Stimulated activated CD4-positive, alpha-beta T cell treated with anti-CD3 and anti-CD28 coated beads, Interleukin-15, amount 100 ng/mL, for 1 hour (primary cell): ENCODE measurements at places on chromosomes 7 and 10.

DNA sequence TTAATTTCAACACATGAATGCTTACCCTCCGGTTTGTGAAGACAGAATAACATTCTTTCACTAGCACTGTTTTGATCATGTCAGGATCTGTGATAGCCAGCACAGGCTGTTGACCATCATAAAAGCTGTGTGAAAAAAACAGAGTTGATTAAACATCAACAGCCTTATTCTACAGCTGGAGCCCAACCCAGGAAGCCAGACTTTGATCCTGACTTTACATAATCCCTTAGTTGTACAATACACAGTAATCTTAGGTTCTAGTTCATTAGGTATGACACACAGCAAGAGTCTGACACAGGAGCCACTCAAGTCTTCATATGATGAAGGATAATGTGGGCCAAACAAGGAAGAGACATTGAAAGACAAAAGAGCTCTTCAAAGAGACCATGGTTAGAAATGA lies 11.4 kb downstream of the CYP3A4 start:
- DNase-seq, result no peak

GRCh38 chr10:129699722-129700340 lies 232.8 kb downstream of the MGMT start:
- DNase-seq, result no peak

DNA sequence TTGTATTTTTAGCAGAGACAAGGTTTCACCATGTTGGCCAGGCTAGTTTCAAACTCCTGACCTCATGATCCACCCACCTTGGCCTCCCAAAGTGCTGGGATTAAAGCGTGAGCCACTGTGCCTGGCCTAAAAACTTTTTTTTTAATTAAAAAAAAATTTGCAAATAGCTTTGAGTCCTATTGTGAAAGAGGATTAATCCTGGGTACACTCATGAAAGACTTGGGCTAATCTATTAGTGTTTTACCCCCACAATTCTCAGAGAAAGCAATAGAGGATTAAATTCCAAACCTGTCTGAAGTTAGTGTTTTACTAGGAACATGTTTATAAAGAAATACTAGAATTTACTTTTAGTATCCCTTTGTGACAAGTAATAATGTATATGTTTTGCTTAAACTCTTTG lies 76.9 kb upstream of the ITGB1 start:
- DNase-seq, result no peak

GRCh38 chr10:29621161-29621560 lies 13.6 kb downstream of the SVIL start:
- no peak for DNase-seq

DNA sequence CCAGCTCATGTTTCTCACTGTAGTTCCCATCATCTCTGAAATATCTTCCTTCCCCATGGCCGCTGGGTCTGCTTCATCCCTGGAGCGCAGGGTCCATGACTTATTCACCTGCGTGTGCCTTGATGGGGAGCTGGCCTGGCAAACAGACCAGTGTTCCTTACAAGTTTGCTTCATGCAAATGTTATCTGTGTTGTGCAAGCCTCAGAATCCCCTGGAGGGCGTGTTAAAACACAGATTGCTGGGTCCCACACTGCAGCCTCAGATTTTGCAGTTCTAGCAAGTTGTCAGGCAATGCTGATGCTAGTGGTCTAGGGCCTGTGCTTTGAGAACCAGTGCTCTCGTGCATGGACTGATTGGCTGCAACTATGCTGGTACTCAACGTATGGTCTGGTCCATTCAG lies 7.2 kb upstream of the DMBT1 start:
- no peak for DNase-seq

GRCh38 chr7:69816501-69816900 lies 218.2 kb downstream of the AUTS2 start:
- no peak for DNase-seq

DNA sequence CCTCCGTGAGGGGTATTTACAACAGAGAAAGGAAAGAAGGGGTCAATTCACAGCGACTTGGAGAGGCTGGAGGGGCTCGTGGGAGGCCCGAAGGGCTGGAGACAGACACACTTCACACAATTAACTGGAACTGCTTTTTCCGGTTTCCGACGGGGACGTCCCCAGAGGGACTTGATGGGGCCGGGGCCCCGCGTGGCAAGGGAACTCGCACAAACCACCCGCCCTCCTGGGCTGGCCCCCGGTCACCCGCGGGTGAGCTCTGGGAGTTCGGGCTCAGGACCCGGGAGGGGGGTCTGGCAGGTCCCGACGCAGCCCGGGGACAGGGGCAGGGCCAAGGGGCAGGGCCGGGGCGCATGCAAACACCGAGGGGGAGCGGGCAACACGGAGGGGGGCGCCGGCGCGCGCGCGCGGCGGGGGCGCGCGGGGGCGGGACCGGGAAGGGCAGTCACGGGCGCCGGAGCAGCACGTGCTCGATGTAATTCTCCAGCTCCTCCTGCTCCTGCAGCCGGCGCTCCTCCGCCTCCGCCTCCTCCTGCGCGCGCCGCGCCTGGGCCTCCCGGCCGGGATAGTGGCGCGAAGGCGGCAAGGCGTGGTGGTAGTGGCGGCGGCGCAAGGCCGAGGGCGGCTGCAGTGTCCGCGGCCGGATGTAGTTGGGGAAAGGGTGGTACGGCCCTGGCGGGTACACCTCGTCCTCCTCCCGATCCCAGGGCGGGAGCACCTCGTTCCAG lies 2.7 kb downstream of the VGF start:
- DNase-seq, result no peak

DNA sequence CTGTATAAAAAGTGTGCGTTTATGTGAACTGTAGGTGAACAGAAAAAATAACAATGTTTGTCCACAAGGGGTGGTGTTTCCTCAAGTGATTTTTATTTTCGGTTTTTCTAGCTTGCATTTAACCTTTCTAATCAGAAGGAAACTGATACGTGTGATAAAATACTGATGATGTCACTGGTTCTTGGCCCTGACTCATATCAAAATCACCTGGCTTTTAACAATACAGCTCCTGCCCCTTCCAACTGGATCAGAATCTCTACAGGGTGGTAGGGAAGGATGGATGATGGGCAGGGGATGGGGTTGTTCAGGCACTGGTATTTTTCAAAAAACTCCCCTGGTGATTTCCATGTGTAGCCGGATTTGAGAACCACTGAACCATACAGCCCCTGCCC lies 10.9 kb downstream of the NPFFR1 start:
- DNase-seq, result no peak

DNA sequence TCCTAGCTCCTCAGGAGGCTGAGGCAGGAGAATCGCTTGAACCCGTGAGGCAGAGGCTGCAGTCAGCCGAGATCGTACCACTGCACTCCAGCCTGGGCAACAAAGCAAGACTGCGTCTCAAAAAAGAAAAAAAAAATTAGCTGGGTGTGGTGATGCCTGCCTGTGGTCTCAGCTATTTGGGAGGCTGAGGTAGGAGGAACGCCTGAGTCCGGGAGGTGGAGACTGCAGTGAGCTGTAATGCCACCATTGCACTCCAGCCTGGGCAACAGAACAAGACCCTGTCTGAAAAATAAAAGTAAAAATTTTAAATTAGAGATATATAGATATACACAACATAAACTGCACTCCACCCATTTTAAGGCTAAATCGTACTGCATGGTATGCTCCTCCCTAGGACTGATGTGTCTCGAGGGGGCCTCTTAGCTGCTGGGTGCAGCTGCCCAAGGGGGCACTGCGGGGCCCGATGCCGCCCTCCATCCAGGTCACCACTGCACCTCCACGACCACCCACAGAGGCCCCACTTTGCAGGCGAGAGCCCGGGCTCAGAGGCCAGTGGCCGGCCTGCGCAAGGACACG lies 40.9 kb upstream of the FOXK1 start:
- DNase-seq, result no peak
